ENCODE measurements at places on chromosomes 3 and 15. TPM values are rescaled to one million over a fixed set of nuclear protein-coding genes. Genes with fewer than 3 reads are reported as not detected.

DNA sequence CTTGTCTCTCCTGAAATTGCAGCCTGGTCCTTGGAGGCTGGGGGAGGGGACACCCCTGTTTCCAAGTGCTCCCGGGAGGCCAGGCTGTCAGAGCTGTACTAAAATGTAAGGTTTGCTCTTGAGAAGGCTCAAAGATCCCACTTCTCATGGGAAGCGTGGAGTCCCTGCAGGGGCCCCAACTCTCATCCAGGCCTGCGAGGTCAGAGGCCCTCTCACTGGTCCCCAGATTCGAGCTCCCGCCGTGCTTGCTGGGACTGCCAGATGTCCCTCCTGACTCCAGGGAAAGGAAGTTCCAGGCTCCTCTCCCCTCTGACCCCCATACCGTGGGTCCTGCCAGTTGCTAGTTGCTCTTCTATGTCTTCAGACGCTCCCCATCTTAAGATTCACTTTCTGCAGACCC, 14.5 kb upstream of the ANPEP start:
- no peak for DNase-seq

CERS3 gene
- not detected for polyA plus RNA-seq

DNA sequence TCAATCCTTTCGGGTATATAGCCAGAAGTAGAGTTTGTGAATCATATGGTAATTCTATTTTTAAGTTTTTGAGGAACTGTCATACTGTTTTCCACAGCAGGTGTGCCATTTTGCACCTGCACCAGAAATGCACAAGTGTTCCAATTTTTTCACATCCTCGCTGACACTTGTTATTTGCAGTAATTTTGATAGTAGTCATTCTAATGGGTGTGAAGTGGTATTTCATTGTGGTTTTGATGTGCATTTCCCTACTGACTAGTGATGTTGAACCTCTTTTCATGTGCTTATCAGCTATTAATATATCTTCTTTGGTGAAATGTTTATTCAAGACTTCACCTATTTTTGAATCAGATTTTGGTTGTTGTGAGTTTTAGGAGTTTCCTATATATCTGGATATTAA, 29.1 kb downstream of the GRM2 start:
- no peak for DNase-seq

DNA sequence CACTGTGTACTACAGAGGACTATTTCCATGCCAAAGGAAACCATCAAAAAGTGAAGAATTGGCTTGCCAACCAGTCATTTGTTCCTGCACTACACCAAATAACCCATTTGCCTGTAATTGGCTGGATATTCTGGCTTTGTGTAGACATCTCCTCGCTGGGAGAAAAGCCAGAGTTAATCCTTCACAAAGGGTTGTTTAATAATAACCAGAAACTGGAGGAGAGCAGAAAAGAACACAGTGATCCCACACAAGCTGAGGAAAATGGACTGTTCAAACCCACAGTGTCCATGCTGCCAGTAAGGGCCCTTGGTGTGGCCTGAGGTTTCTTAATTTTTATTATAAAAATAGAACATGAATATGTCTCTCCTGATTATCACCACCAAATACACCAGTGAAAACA, 294.0 kb downstream of the RORA start:
- DNase-seq: no peak

DNA sequence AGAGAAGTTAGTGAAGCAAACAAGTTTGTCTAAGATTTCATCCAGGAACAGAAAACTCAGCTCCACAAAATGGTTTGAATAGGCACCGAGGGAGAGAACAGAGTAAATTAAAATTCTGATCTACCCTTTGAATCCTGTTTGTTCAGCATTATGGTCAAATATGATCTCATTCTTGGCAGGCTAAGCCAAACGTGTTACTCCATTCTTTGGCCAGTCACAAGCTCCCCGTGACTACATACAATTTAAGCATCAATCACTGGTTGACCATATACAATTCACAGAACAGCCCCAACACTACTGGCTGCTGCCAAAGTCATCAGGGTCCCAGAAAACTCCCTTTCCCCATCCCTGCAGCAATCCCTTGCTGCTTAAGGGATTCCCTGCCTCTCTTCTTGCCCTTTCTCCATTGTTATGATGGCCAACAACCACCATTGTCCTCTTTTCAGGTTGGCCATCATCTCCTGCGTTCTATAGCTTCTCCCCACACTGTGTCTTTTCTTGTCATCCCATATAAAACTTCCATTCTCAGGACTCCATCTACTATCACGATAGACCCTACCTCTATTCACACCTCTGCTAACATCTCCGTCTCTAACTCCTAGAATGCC, 46.3 kb downstream of the GOLIM4 start:
- DNase-seq: no peak

ELL3 gene
- polyA plus RNA-seq: 29.3 TPM

DNA sequence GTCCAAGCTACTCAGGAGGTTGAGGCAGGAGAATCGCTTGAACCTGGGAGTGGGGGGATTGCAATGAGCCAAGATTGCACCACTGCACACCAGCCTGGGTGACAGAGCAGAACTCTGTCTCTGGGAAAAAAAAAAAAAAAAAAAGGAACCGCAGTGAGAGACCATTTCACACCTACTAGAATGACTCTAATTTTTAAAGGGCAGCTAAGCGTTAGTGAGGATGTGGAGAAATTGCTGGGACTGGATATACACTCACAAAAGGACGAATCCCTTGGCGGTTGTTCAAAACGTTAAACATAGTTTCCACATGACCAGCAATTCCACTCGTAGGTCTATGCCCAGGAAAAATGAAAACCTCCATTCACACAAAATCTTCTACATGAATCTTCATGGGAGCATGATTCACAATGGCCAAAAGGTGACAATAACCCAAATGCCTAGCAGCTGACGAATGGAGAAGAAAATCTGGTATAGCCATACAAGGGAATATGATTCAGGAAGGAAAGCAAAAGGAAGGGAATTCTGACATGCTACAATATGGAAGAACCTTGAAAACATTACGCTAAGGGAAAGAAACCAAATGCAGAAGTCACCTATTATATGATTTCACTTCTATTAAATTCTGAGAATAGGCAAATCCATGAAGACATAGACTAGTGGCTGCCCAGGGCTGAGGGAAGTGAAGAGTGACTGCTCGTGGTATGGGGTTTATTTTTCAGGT, 127.0 kb downstream of the CHSY1 start:
- DNase-seq: no peak

GRCh38 chr15:28459279-28459678, 73.5 kb downstream of the GOLGA8G start:
- DNase-seq: peak; percentile 1

DNA sequence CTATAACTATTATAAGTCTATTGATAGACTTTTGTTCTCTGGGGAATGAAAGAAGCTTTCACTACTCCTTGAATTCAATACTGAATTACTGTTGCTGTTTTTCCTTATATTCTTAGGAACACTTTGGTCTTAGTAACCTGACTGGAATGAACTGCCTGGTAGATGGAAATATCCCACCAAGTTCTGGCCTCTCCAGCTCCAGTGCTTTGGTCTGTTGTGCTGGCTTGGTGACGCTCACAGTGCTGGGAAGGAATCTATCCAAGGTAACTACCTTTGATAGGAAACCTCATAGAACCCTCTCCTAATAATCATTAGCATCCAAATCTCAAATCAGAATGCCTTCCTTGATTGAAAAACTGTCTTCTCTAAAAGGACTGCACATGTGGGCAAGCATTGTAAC, 69.1 kb downstream of the GALK2 start:
- DNase-seq: no peak

DNA sequence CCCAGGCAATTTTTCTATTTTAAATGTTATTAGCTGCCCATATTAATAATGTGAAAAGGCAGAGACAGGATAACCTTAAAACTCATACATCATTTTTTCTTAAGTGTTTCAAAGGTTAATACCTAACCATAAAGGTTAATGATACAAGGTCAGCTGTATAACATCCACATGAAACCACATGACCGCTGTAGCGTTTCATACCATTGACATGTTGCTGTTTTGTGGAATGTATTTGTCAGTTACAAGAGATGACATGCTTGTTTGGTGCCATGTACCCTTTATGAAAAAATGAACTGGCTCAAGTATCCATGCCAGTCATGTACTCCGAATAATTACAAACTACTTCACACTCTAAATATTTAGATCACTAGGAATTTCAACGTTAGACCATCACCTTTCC, 207.4 kb downstream of the FMN1 start:
- DNase-seq: no peak

CKMT1B gene
- 162 TPM for polyA plus RNA-seq

- DNase-seq: no peak
These were observed 68.0 kb upstream of the TRPM1 start for GRCh38 chr15:31169558-31169957.

PRKAR2A gene
- 11.0 TPM for polyA plus RNA-seq

GRCh38 chr3:12751571-12751970, 7.5 kb downstream of the TMEM40 start:
- no peak for DNase-seq

GRCh38 chr3:192875971-192876565, 41.6 kb downstream of the MB21D2 start:
- no peak for DNase-seq

CHRNA3 gene
- 7.3 TPM for polyA plus RNA-seq

GRCh38 chr3:74267131-74267530, 347.3 kb downstream of the CNTN3 start:
- DNase-seq: no peak

- DNase-seq: peak; percentile 78
These were observed 54.7 kb downstream of the FAM81A start for GRCh38 chr15:59492389-59493377.

GRCh38 chr3:49903451-49904424, at the start of gene MST1R:
Gene MST1R (minus strand): TSS chr3:49903873. CDS start chr3:49903609, 264 bp downstream.
- peak; percentile 98 for DNase-seq

GRCh38 chr3:63986146-63986545, 37.1 kb downstream of the PSMD6 start:
- no peak for DNase-seq

DNA sequence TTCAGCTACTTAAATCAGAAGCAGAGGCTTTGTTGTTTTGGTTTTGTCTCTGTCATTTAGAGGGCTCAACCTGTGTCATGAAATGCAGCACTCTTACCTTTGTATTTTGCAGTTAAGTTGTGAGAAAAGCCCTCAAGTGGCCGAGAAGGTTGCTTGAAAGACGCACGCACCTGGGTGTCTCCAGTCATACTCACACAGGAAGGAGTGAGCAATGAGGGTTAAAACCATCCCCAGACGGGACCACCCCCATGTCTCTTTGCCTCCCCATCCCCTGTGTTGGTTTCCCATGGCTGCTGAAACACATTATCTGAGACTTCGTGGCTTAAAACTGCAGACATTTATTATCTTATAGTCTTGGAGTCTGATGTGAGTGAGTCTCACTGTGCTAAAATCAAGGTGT, 376.1 kb upstream of the CFAP20DC start:
- DNase-seq: no peak

DNA sequence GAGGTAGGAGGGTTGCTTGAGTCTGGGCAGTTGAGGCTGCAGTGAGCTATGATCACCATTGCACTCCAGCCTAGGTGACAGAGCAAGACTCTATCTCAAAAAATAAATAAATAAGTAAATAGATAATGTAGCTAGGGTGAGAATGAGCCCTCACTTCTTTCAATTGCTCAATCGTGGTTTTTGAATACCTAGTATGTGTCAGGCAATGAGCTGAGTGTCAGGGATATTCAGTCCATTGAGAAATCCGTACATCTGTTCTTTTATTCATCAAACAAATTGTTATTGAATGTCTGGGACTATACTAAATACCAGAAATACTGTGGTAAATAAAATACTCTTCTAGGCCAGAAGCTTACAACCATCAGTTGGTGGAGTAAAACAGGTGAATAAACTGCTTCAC, 6.2 kb upstream of the ZNF148 start:
- no peak for DNase-seq

DNA sequence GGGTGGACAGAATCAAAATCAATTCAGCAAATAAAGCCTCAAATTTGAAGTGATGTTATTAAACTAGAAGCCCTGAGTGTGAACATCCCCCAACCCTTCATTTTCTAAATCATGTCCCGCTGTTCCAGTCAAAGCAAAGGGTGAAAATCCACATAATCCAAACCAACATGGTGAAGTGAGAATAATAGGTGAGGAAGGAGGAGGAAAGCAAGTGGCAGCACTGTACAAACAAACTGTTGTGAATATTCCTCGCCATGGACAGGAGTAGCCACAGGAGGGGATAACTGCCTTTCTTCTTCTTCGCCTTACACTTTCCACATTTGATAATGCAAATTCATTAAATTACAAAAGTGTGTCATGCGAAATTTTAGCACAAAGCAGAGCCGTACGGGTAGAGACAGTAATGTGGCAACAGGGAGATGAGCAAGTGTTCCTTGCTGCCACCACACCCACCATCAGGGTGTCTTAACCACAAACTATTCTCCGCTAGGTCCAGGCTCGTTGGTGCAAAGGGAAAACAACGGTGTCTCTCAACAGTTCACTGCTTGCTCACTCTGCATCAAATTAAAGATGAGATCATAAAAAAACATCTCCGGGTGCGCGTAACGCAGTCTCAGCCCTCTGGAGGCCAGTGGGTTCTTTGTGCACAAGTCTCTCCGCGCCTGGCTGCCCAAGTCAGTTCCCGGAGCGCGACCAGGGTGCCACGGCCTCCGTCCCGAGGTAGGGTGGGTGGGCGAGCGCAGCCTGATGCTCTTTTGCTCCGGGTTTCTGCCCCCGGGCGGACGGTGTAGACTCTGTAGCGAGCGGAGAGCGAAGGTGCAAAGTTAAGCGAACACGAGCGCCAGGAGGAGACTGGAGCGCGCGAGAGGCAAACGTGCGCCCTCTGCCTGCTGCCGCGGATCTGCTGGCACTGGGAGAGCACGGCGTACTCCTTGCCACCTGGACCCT, 6.7 kb downstream of the EPHA3 start:
- peak; percentile 79 for DNase-seq

Data from small intestine (tissue), 16 donors.